ENCODE measurements at places on chromosomes 2 and 18.

DNA sequence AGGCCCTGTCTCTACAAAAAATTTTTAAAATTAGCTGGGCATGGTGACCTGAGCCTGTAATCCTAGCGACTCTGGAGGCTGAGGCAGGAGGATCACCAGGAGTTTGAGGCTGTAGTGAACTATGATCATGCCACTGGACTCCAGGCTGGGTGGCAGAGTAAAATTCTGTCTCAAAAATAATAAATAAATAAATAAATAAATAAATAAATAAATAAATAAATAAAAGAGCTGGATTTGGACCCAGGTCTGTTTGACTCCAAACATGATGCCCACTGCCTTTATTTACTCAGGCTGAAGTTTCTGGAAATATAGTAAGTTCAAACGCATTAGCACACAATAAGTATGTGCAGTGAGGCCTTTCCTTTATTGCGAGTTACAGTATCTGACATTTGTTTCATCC is 75.0 kb downstream of the THNSL2 start:
- no peak for DNase-seq

DNA sequence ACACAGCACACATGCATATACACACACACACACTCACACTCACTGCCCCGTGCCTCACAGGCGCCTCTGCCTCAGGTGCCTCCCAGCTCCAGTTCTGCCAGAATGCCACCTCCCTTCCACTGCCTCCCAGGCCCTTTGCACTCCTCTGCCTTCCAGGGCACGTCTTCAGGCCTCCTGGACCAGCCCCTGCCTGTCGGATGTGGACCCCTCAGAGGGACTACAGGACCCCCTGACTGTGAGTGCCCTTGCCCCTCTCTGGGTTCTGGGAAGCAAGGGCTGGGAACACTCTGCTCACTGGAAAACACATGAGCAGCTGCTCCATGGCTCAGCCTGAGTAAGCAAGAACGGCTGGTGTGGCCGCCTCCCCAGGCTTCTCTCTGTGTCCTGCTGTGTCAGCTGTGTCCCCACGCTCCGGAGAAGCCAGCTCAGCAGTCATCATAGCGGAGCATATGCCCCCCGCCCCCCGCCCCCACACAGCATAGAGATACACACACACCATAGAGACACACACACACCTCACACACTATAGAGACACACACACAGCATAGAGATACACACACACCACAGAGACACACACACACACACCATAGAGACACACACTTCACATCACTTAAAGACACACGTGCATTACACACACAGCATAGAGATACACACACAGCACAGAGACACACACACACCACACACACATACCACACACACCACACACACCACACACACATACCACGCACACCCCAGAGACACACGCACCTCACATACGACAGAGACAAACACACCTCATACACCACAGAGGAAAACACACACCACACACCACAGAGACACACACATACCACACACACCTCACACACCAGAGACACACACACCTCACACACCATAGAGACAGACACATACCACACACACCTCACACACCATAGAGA is 271.3 kb downstream of the CYRIA start:
- no peak for DNase-seq

- no peak for DNase-seq
These were observed 16.6 kb upstream of the CPS1 start for GRCh38 chr2:210539578-210540416.

GRCh38 chr2:145323512-145323911 is 803.6 kb upstream of the ZEB2 start:
- no peak for DNase-seq

- DNase-seq: no peak
These were observed 62.5 kb downstream of the C1D start for GRCh38 chr2:68000170-68000825.

DNA sequence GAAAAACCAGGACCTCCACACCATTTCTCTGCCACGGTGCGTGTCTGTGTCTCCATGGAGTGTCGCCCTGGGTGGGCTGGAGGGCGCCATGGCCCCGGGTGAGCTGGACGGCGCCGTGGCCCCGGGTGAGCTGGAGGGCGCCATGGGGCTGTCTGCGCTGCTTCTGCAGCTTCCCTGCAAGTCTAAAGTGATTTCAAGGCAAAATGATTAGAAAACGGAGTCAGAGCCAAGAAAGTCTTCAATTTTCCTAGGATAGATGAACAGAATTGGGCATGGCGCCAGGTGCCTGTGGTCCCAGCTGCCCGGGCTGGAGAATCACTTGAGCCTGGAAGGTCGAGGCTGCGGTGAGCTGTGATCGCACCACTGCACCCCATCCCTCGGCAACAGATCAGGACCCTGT is 27.7 kb upstream of the NFATC1 start:
- no peak for DNase-seq

DNA sequence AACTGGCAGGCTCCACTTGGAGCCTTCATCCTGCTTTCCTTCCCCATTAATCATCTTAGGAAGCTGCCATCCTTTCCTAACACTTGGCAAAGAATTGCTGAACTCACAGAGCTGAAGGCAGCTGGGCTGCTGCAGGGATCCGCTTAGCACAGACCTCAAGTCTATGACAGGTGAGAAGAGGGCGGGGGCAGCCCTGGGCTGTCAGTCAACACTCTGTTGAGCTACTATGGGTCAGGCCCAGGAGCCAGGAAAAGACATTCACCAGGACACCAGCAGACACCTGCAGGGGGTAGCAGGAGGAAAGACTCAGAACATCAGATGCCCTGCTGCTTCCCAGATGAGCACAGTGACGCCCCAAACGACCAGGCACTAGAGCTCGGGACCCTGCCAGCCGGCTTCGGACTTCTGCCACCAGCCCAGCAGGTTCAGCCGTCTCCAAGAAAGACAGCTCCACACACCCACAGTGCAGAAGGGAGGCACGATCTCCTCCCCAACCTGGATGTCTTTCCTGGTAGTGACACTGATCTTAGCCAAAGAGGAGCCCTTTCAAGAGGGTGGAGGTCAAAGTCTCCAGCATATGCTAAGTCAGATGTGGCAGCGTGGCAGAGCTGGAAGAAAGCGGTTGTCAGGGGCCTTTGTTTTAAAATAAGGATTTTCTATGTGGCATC is 55.2 kb downstream of the SNORC start:
- no peak for DNase-seq

- no peak for DNase-seq
These were observed 1.6 kb downstream of the PPP3R1 start for GRCh38 chr2:68250652-68251186.

GRCh38 chr2:233546774-233547173 is 19.8 kb downstream of the USP40 start:
- no peak for DNase-seq

- DNase-seq: peak; percentile 28
These were observed 21.4 kb upstream of the EML4 start for GRCh38 chr2:42147641-42148274.

DNA sequence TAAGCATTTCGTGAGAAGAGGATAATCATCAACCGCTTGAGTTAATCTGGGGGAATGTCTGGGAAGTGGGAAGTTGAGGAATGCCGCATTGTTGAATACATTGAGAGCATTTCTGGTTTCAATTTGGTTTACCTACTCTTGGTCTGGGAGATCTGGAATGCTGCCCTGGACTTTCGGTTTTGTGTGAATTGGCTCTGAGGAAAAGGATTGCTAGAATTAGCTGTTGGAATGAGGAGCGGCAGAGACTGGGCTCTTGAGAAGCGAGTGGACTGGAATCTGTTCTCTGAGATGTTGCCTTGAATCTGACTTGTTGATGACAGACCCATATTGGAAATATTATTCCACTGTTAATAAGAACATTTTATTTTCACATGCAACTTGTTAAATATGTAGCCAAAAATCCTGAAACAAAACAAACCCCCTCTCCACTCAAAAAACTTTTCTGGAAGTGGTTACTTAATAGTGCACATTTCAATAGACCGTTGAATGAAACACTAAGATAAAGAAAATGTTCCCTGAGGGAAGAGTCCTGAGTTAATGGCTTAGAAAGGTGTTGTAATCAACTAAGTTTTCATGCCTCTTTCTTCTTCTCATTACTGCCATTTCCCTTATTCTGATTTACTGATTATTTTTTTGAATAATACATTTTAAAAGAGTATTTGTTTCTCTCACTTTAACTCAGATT is 50.8 kb downstream of the PTPRM start:
- DNase-seq: peak; percentile 70

DNA sequence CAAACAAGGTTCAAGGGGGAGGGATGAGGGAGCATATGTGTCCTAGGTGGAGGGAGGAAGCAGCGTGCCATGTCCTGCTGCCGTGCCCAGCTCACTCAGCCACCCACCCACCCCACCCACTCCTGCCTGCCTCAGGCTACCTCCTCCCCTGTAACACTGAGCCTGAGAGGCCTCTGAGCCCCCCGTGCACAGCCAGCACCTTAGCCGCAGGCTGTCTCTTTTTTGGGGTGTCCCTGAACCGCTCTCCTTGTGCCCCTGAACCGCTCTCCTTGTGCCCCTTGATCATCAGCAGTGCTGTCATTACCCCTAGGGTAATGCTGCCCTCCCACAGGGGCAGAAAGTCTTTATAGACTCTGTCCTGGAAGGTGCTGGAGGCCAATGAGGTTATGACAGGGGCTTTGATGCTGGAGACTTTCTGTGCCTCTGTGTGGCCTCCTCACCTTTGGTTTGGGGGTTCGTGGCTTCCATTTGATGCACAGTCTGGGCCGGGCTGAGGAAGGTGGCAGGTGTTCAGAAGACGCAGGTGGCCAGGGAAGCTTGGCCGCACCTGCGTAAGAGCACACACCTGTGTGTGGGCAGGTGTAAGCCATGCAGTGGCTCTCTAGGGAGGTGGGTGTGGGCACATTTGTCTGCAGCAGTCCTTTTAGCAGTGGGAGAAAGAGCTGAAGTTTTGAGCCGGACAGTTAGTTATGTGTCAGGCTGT is 140.0 kb downstream of the SEPTIN10 start:
- no peak for DNase-seq

- DNase-seq: no peak
These were observed 253.3 kb downstream of the EXOC6B start for GRCh38 chr2:72572501-72572900.

- DNase-seq: no peak
These were observed 89.9 kb downstream of the ERBB4 start for GRCh38 chr2:212448698-212449097.

DNA sequence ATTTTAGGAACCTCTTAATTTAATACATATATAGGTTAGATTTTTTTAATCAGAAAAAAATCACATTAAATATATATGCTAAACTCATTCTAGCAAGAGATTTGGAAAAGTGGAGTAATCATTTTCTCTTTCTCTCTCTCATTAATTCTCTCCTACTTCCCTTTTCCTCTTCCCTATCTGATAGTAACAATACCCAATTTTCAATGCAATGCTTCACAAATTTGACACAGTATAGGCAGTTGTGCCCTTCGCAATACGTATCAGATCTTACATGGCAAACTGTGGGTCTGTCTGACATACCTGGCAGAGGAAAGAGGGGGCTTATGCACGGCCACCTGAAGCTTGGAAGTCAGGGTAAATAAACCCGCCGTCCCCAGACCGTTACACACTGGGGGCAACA is 444.3 kb downstream of the NBAS start:
- no peak for DNase-seq

DNA sequence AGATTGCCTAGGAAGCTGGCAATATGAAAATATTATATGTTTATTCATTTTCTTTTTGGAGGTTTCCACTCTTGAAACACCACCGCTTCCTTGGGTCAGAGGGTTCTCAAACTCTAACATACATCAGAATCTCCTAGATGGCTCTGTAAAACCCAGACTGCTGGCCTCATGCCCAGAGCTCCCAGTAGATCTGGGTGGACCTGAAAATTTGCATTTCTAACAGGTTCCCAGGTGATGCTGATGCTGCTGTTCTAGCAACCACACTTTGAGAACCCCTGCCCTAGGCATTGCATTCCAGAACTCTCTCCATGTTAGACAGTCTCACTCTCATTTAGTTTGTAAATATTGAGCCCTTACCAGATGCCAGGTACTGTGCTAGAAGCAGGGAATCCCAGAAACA is 139.4 kb downstream of the FAM210A start:
- DNase-seq: no peak

DNA sequence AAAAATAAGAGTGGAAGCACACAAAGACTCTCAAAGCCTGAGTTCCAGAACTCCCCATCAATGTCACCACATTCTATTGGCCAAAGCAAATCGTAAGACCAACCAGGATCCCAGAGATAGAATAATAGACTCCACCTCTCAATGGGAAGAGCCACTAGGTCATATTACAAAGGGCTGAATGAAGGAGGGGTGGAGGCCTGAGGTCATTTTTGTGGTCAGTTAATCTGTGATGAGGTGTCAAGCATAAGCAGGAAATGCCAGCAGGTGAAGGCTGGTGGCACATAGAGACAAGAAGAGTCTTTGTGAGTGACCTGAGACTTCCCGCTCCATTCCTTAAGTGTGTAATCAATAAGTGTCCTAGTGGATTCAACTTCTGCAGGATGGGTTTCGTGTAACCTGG is 144.3 kb downstream of the TFCP2L1 start:
- no peak for DNase-seq

DNA sequence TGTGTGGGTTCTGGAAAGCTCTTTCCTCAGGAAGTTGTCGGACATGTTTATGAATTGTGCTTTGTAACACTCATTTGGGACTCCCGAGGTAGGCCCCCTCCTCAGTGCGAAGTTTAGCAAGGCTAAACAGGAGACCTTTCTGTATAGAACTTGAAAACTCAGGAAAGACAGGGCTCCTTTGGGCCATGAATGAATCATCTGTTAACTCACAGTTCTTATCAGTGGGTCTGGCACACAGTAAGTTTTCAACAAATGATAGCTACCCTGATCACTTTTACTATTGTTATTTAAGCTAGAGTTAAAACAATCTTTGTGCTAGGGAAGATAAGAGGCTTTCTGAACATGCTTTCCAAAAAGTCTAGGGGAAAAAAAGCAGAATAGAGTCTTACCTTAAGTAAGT is 430.5 kb upstream of the ETAA1 start:
- DNase-seq: no peak

GRCh38 chr18:13112982-13113381 is 105.6 kb upstream of the LDLRAD4 start:
- DNase-seq: no peak

- DNase-seq: no peak
These were observed 74.5 kb downstream of the ETAA1 start for GRCh38 chr2:67471681-67472080.

DNA sequence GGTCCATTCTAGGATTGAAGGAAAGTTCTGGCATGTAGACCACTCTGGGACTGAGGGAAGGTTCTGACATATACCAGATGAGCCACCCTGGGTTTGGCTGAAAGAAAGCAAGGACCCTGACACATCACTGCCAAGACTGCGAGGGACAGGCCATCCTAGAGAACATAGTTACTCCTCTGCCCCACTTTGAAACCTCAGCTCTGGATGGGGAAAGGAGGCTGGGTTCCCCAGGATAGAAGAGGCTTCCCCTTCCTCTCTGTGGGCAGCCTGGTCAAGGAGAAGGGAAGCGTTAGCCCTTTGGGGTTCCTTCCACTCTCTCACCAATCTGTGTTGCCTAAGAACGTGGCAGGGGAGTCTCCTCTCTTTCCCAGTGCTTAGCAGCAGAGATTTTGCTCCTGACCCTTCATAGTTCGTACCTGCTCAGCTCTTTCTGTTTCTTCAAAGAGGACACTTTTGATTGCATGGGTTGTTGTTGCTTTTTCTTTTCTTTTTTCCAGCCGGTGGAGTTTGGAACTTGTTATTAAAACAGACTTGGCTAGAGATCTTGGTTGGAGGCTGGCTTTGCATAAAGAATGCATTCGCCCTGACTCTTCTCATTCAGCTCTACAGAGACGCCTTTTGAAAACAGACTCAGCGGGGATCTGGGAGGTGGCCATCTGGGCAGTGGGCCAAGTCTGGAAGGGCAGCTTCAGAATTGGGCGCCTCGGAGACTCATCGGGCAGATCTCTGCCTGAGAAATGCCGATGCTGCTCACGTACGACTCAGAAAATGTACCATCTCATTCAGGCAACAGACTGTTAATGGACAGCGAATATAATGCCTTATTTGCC is 166.1 kb downstream of the CLIP4 start:
- no peak for DNase-seq

GRCh38 chr18:75317300-75317699 is 106.7 kb downstream of the TSHZ1 start:
- no peak for DNase-seq
